GM06990 (cell line): ENCODE measurements at places on chromosomes 1 and 21.

GRCh38 chr1:47449822-47450552 is 12.1 kb downstream of the FOXD2 start:
- DNase-seq, result no peak

DNA sequence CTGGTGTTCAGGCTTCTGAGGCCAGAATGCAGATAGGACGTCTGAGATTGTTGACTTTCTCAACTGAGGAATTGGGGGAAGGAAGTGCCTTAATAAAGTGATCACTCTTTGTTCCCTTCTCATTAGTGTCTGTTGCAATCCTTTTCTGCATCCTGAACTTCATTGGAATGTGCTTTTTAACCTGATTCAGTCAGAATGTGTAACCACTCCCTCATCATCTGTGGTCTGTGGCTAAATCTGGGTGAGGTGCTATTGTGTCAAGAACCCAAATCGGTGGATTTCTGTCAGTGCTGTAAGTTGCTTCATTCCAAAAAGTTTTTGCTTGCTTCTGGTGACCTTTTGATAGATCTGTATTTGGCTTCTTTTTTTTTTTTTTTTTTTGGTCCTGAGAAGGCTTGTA is 38.2 kb downstream of the ARID1A start:
- no peak for DNase-seq

DNA sequence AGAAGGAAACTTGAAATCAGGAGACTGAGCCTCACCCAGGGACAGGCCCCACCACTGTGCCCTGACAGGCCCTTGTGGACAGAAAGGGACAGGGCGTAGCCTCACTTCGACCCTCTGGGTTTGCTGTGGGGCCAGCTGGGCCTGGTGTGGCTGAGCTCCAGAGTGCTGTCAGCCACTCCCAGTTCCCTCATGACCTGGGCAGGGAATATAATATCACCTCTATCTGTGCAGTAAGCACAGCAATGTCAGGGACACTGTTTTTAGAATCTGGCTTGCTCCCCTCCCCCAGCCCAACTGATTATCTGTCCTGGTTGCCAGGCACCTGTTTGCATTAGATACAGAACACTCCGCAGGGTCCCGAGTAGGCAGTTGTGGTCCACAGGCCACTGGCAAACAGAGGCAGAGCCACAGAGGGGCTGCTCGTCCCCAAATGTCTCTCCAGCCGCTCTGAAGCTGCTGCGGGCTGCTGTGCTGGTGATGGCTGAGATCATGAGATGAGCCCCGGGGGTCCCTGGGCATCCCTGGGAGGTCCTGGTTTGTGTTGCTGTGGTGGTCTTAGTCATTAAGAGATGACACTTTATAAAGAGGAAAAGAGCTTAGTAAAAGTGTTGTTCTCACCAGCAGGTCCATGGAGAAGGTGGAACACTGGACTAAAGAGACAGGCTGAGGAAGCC is 51.6 kb downstream of the ETS2 start:
- DNase-seq, result no peak

GRCh38 chr1:47569681-47570470 is 132.0 kb downstream of the FOXD2 start:
- no peak for DNase-seq

- DNase-seq, result no peak
Measured at GRCh38 chr21:25970254-25970930, 200.2 kb downstream of the APP start.

DNA sequence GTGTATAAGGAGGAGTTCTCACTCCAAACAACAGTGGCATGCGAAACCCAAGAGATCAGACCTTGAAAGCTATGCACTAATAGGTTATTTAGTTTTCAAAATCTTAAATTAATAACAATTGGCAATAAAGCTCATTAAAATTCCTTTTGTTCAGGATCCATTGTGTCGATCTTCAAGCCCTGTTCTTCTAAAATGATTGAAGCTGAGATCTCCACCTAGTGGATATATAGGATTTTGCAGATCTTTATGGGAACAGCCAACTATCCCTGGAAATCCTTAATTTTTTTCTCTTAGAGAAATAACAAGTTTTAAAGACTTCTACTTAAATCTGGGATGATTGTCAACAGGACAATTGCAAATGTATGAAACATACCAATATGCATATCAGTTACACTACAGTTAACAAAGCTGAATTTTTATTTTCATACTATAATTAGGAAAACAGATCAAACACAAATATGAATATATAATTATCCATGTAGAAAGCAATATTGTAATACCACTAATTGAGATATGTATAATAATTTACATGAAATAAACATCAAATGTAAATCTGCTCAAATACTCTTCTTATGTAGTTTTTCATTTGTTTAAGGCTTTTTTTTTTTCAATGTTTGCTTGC is 43.3 kb downstream of the LRRC53 start:
- DNase-seq, result no peak

DNA sequence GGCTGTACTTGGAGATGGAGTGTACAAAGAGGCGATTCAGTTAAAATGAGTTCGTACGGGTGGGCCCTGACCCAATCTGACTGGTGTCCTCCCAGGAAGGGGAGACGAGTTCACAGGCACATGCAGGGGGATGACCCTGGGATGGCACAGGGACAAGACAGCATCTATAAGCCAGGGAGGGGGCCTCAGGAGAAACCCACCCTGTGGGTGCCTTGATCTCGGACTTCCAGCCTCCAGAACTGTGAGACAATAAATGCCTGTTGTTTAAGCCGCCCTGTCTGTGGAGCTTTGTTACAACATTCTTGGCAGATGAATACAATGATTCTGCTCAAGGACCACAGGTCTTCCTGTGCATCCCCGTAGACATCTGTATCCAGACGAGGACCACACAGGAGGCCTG is 14.6 kb upstream of the CLDN14 start:
- DNase-seq, result no peak

DNA sequence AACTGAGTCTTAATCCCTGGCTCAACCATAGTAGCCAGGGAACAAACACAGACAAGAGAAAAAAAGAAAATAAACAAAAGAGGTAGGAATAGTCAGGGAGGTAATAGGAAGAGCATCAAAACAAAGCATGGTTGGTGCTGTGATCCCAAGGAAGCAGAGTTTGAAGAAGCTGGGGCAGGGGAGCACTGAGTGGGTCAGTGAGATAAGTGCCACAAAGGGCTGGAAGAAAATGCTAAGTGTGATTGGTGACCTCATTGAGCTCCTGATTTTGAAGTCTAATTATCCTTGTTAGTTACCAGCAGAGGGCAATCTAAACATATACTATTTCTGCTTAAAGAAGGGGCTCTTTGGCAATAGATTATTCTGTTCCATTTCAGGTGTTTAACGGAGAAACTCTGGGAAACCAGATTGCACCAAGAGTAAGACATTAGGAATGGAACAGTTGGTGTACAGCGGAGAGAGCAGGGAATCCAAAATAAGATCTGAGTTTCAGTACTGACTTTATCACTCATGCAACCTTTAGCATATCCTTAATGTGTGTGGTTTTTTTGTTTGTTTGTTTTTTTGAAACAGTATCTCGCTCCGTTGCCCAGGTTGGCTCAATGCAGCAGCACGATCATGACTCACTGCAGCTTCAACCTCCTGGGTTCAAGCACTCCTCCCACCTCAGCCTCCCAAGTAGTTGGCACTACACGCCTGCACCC is 30.7 kb upstream of the KIAA1614 start:
- no peak for DNase-seq

GRCh38 chr1:214241060-214241459 is 39.9 kb upstream of the SMYD2 start:
- no peak for DNase-seq

- no peak for DNase-seq
Measured at GRCh38 chr1:12658531-12659453, 14.9 kb downstream of the AADACL4 start.

- DNase-seq, result no peak
Measured at GRCh38 chr1:17805869-17806684, 50.9 kb downstream of the ACTL8 start.

GRCh38 chr1:6352138-6352563 is 41.4 kb downstream of the ACOT7 start:
- no peak for DNase-seq

GRCh38 chr1:158818560-158818959 is 12.6 kb upstream of the MNDA start:
- DNase-seq, result no peak

GRCh38 chr1:206798384-206798996 is 26.2 kb upstream of the IL10 start:
- no peak for DNase-seq

GRCh38 chr1:27644369-27645070 is 9.5 kb upstream of the FGR start:
- no peak for DNase-seq

DNA sequence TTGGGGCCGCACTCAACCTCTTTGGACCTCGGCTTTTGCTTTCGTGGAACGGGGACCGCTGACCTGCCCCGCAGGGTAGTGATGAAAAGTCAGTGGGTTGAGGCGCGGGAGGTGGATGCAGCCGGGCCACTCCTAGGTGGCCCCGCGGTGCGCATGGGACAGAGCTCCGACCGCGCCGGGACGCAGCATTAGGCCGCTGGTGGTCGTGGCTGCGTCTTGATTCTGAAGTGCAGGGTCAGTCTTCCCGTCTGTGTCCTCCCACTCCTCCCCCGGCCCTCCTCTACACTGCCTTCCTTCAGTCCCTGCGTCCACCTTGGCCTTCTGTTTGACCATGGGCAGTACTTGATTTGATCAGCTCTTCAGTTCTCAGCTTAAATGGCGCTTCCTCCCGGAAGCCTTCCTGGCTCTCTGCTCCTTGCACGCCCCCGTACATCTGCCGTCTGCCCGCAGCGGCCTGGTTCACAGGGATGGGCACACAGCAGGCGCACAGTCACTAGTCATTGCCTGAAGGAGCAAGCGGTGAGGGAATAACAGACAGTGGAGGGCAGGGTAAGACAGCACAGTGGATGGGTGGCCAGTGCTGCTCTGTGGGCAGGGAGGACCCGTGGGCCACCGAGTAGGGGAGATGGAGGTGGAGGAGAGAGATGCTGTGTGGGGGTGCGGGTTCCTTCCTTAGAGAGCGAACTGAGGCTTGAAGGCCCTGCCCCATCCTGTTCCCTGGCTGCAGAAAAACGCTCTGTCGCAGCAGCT is 633 bp downstream of the THEMIS2 start:
- DNase-seq, result peak; percentile 68

DNA sequence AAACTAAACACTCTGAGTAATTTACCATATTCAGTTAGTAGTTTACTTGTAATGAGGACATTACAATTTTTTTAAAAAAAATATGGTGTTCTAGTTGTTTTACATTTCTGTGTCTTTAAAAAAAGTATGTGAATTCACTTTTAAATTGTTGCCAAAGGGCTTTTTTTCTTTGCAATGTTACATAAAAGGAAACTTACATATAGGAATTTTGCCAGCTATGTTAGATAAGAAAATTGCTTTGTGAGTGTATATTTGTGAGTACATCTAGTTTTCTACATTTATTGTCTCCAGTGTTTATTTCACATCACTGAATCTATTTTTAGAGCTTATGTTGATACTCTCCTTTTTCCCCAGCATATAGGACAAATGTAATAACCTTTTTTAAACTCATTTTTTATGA is 206.8 kb downstream of the GPR52 start:
- no peak for DNase-seq

DNA sequence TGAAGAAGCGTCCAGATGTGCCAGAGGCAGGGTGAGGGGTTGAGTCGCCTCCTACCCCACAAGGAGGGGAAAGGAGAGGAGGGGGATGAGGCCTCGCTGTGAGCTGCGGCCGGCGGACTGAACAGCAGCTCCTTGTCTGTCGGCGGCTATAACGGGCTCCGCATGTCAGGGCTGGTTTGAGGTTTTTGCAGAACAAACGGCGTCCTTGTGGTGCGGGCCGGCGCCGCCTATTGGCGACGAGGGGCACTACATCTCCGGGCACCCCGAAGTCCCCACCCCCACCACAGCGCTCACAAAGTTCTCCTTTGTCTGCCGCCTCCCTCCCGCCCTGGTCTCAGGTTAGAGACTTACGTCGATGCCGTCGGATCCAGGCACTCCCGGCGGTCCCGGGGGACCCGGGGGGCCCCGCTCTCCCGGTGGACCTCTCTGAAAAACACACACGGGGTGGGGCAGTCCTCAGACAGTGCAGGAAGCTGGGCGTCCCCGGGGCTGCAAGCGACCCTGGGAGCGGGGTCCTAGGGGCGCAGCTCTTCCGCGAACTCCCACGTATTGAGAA is 1.8 kb downstream of the COL9A2 start:
- peak; percentile 94 for DNase-seq

DNA sequence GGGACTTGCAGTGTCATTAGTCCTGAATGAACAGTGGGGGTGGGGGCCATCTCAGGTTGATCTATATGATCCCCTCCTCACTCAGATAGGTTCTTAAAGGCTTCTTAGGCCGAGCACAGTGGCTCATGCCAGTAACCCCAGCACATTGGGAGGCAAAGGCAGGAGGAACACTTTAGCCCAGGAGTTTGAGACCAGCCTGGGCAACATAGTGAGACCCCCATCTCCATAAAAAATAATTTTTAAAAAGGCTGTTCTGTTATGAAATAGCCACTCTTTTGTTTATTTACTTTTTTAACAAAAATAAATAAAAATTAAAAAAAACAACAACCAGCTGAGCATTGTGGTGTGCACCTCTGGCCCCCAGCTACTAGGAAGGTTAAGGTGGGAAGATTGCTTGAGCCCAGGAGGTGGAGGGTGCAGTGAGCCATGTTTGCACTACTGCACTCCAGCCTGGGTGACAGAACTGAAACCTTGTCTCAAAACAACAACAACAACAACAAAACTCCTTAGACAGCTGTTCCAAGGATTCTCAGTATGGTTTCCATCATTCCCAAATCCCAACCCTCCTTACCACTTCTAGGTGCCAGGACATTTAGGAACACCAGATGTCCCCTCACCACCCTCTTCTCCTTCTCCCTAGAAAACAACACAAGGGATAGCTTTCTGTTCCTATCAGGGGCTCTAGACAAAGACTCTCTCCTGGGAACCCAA is 2.0 kb upstream of the TRAPPC3 start:
- no peak for DNase-seq
